Fibroblast of skin of left biceps (primary cell): ENCODE measurements at places on chromosomes 2 and 18.

- no peak for DNase-seq
Observed at GRCh38 chr18:58896734-58897508, 32.2 kb downstream of the ZNF532 start.

- no peak for DNase-seq
Observed at GRCh38 chr2:41950666-41950960, 97.2 kb upstream of the PKDCC start.

DNA sequence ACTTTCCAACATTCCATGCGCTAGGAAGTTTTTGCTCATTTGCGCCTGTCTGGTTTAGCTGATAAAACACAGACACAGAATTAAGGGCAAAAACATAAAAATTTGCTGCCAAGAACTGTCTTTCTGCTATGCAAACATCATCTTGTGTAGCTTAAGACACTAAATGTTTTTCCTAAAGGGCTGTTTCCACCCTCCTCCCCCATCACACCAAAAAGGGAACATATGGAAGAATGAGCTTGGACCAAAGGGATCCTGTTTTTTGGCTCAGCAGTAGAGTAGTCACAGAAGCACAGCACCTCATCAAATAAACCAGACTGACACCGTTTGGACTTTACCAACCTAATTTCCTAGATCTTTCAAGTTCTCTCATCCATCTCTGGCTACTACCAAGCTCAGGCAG is 210.1 kb downstream of the ZNF521 start:
- no peak for DNase-seq

- no peak for DNase-seq
Observed at GRCh38 chr2:161118722-161119121, 41.5 kb upstream of the TANK start.

GRCh38 chr2:158998551-158999248 is 30.3 kb downstream of the TANC1 start:
- no peak for DNase-seq

DNA sequence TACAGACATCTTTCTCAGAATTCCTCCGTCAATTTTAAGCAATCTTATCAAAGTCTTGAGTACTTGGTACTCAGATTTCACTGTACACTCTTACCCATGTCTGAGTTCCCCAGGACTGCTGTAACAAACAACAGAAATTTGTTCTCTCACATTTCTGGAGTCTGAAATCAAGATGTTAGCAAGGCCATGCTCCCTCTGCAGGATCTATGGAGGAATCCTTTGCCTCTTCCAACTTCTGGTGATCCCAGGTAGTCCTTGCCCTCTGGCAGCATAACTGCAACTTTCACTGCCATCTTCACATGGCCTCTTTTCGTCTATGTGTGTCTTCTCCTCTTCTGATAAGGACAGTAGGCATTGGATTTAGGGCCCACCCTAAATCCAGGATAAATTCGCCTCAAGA is 17.1 kb upstream of the CACNB4 start:
- DNase-seq, result no peak

DNA sequence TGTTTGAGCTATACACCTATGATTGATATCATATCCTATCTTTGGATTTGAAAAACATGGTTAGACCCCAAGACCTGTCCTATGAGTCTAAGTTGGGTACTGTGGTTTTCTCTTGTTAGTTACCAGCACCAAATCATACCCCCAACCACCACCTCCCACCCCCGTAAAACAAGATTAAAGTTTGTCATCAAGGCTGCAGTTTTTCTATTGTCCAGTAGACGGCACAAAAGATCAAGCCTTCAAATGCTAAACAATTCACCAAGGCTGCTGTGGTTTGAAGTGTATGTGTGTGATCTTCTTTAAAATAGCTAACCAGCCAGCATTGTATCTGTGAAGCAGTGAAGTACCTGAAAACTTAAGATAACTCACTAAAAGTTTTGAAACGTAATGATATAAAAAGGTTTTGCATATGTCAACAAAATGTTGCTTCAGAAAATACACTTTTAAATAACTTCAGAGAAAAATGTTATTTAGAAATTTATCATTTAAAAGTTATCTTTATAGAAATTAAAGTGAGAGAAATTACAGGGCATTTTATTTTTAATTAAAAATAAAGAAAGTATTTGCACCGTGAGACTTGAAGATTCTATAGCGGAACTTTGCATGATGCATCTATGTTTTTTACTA is 5.8 kb upstream of the MEIS1 start:
- no peak for DNase-seq
